ENCODE measurements at places on chromosomes 13 and 19.

GRCh38 chr19:19554074-19555023 is 16.3 kb downstream of the CILP2 start:
- peak; percentile 30 for DNase-seq

GRCh38 chr19:33432015-33432414 is 58.5 kb downstream of the CEBPG start:
- no peak for DNase-seq

DNA sequence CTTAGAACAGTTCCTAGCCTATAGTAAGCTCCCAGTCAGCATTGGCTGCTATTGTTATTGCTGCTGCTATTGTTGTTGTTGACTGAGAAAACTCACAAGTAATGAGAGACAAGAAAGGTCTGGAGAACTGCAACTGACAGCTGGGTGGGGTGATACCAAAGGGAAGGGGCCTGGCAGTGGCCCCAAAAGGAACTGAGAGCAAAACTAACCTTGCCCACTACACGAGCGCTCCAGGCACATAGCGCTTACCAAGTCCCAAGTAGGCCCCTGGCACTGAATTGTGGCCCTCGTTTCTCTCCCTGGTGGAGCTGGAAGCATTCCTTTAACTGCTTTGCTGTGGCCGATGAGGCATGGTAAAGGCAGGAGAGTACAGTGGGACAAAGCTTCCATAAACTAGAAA is 59.7 kb downstream of the KCTD12 start:
- DNase-seq = no peak

DNA sequence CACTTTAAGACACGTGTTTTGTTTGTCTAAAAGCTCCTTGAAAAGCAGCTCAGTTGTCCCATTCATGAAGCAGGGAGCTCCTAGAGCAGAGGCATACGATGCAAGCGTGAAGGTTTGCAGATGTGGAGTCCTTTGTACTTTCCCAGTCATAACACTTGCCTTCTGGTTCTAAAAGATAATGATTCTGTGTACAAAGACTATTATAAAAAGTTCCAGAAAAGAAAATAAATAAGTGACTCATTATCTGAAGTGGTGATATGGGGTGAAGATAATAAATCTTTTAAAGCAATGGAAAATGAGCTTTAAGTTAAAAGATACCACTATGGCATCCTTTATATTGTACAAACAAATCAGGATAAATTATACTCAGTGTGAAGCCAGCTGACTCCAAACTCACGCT is 569.9 kb downstream of the MYO16 start:
- DNase-seq = no peak

DNA sequence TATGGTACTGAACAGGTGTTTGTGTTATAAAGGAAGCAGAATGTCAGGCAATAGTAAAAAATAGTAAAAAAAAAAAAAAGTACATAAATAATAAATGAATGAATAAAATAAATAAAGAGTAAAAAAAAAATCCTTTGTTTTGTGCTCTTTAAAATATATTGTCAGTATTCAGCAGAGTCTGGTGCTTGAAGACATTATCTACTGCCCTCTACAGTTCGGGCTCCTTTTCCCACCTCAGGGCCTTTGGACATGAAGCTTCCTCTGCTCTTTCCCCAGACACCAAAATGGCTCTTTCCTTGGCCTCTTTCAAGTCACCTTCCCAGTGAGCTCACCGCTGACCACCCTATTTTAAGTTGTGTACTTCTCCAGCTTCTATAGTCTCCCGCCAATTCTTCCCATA is 137.5 kb downstream of the TNFRSF19 start:
- DNase-seq = no peak

DNA sequence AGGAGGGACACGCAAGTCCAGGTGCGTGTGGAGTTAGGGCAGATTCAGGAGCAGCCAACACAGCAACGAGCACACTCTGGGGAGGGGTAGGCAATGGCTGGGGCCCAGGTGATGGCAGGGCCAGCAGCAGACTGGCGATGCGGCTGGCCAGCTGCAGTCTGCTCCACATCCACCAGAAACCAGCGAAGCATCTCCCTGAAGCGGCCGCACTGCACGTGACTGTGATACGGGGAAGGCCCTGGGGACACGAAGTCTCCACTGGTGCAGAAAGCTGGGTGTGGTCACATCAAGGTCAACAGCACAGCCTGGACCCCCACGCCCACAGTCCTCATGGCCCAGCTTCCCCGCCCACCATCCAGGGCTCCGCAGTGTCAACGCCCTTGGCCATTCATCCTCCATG is 21.3 kb upstream of the EPHX3 start:
- DNase-seq = no peak

DNA sequence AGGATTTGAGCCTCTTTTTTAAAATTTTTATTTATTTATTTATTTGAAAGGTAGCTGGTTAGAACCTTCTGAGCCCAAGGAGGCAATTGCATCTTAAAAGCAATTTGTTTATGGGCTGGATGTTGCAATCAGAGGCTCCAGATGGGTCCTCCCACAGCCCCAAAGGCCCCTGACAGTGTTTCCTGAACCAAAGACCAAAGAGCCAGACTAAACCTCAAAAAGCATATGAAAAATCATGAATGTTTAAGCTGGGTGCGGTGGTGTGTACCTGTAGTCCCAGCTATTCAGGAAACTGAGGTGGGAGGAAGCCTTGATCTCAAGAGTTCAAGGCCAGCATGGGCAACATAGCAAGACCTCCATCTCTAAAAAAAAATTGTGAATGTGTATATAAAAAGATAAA is 67.8 kb upstream of the RGCC start:
- DNase-seq = no peak

GRCh38 chr13:82878536-82878935 is 1003.7 kb downstream of the SLITRK1 start:
- no peak for DNase-seq

GRCh38 chr13:32790731-32791130 is 204.5 kb downstream of the PDS5B start:
- DNase-seq = no peak

DNA sequence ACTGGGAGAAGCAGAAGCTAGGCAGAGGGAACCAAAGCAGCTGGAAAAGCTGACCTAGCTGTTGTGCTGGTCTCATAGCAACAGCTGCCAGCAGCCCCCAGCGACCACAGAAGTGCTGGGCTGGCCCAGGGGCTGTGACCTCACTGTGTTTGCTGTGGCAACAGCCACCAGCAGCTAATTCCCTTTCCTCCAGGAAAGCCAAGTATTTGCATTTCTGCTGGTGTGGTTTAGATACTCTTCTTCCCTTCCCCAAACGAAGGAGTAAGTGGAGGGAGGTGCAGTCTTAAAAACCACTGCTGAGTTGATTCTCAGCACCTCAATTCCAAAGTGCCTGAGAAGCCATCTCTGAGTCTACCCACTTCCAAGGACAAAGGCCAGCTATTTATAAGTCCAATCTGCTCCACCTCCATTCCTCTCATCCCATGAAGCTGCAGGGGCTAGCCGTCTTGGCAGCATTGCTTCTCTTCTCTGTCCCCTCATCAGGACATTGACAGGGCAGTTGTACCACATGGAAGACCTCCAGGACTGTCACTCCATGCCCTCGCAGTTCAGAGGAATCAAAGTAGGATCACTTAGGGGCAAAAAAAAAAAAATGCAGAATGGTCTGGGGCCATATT is 11.5 kb upstream of the CCDC97 start:
- DNase-seq = no peak

DNA sequence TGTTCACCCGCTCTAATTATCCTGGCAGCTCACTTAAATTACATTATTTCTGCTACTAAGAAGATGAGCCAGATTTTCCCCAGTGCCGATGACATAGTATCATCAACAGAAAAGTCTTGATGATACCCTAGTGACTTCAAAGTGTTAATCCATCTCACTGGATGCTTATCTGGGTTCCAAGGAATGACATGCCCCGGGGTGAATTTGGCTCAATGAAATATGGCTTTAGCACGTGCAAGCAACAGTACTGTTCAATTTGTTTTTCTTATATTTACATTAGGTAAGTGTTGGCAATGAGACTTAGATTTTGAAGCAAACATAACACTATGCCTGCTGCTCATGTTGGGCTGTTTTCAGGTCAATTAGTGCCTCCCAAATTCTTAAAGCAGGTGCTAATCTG is 548.2 kb upstream of the SLITRK1 start:
- no peak for DNase-seq

DNA sequence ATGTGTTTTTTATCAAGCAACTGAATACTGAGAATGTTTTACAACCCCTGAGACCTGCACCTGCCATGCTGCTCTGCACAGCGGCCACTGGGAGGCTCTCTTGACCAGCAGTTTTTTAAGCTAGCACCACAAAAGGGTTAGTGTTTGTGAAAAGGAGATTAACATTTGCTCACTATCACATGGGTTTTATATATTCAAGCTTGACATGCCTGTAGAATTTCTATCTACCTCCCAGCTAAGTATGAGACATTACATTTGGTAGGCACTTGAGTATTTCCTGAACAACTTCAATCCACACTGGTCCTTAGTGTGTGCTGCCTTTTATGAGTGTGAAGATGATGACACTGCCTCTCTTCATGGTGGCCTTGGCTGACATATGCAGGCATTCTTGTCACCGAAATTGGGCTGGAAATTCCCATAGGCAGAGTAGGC is 1238.9 kb downstream of the UQCRFS1 start:
- no peak for DNase-seq

GRCh38 chr19:30371161-30371836 is 885 bp upstream of the ZNF536 start:
- no peak for DNase-seq

- no peak for DNase-seq
Measured at GRCh38 chr19:38194061-38194701, 29.8 kb downstream of the DPF1 start.

- DNase-seq = no peak
Measured at GRCh38 chr13:76387566-76387965, 498.6 kb downstream of the KCTD12 start.

GRCh38 chr13:28754698-28755545 is 36.2 kb upstream of the SLC46A3 start:
- DNase-seq = no peak

GRCh38 chr13:21364357-21364756 is 94.7 kb downstream of the ZDHHC20 start:
- DNase-seq = no peak

- no peak for DNase-seq
Measured at GRCh38 chr13:87999240-87999700, 328.1 kb downstream of the SLITRK5 start.

DNA sequence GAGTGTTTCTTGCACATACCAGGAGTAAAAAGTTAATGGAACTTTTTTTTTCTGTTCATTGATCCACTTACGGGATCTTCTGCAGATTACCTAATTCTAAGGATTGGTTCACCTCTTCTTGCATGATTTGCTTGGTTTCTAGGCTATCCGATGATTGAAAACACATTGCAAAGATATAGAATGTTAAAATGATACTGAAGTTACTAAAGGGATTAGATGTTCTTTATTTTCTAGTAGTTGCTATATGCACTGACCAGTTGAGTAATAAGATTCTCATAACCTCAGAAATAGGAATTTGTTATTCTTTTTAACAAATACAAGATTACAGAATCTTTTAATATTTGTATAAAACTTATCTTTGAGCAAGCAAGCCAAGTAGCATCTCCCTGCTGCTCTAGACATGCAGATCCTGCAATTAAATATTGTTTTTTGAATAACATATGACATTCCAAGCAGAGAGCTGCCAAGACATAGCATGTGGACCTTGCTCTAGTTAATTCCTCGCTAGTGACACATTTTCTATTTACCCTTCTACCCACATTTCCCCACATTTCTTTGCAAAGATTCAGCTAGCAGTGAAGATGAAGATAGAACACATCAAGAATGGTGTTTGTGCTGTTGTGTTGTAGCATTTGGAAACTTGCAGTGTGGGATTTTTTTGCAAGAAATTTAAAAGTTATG is 51.7 kb upstream of the RNF113B start:
- no peak for DNase-seq

DNA sequence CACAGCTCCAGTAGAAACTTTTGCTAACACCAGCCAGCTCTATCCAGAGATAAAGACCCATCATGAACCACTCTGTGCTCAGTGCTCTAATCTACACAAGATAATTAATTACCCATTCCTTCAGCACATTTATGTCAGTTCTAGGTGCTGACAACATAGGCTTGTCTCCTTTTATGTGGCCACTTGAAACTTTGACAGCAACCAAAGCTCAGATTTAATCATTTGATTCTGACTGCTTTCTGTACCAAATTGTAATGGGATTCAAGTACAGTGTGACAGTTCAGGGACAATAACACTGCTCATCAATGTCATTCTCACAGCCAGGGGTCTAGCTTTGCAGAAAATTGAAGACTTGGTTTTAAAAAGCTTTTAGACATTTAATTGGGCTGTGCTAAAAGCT is 266.6 kb downstream of the KCTD12 start:
- no peak for DNase-seq

DNA sequence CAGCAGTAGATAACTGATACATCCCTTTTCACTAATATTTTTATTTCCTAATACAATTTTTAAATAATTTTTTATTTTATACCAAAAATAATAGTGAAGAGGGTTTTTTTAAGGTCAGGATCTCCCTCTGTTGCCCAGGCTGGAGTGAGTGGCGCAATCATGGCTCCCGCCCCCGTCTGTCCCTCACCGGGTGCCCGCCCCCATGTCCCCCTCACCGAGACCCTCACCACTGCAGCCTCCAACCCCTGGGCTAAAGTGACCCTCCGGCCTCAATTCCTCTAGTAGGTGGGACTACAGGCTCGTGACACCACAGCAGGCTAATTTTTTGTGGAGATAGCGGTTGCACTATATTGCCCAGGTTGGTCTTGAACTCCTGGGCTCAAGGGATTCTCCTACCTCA is 17.8 kb upstream of the ZNF846 start:
- DNase-seq = no peak

GRCh38 chr13:108551674-108552073 is 77.7 kb upstream of the MYO16 start:
- DNase-seq = no peak

DNA sequence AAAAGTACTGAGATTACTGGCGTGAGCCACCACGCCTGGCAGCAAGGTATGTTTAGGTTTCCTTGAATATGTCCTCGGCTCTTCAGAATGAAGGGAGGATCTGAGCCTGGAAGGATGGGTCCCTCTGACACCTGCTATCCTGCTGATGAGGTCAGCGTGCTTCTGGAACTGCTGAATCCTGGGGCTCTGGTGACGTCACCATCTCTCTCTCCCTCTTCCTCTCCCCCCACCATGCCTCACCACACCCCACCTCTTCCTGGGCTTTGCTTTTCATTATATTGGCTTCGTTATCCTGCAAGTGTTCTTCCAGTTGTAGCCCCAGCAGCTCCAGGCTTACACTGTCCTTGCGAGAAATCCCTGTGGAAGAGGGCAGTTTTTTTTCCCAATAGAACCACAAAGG is 49.8 kb downstream of the CCNE1 start:
- no peak for DNase-seq

DNA sequence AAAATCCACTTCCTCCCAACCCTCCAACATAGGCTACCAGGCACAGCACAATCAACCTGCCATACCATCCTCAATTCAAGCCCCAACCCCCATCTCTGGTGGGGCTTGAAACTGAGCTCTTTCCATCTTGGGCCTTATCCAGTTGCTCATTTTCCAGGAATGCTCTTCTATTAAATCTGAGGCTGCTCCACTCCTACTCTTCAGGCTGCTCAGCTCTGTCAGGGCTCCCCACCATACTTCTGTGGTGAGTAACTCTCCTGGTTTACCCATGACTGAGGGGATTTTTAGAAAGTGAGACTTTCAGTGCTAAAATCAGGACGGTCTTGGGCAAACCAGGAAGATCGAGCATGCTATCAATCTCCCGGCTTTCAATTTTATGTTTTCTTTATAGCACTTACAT is 512.8 kb downstream of the LMO7 start:
- no peak for DNase-seq

GRCh38 chr13:22263185-22263584 is 592.3 kb downstream of the FGF9 start:
- no peak for DNase-seq
